Activated CD8-positive, alpha-beta memory T cell treated with anti-CD3 and anti-CD28 coated beads, Interleukin-2, amount 50 U/mL, for 4 hours (primary cell): ENCODE measurements at places on chromosomes 4 and X.

- DNase-seq: no peak
Measured at GRCh38 chr4:169174247-169174646, 96.5 kb downstream of the SH3RF1 start.

- no peak for DNase-seq
Measured at GRCh38 chrX:85499400-85499799, 119.9 kb upstream of the POF1B start.

- no peak for DNase-seq
Measured at GRCh38 chr4:112951362-112952312, 97.8 kb upstream of the ANK2 start.

GRCh38 chrX:69221239-69222102 is 56.2 kb upstream of the PJA1 start:
- DNase-seq: no peak

DNA sequence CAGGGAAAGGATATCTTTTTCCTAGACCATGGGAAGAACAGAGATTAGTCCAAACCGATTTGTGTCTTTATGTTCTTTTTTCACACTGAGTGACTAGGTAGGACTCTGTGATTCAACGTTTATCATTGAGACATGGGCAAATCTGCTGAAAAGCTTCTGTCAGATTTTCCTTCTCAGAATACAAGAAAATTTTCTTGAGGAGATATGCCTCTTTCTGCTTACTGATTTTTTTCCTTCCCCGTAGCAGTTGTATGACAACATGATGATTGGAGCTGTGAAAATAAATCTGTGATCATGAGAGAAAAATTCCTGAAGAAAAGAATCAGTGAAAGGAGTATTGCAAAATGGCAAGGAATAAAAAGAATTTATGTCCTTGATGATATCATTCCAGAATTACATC is 130.6 kb upstream of the FAT4 start:
- DNase-seq: no peak
